ENCODE measurements at places on chromosomes 4 and X.

- no peak for DNase-seq
Observed at GRCh38 chr4:127239902-127240763, 392.6 kb upstream of the INTU start.

DNA sequence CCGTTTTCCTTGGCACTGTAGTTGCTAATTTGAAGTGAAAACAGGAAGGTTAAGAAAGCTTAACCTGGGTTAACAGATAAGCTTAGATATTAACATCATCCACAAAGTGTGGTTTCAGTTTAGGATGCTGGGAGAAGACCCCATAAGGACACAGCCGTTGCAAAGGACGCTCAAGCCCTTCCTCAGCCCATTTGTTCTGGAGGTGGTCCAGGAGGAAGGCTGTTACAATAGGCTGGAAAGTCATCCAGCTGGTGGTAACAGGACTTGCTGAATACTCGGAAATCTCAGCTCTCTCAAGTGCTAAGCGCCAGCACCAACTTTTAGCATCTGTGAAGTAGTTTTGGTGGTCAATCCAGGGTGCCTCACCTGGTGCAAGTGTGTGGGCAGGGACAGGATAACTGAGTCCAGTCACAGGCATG is 14.2 kb downstream of the CHST7 start:
- DNase-seq: no peak

- no peak for DNase-seq
Observed at GRCh38 chr4:10697086-10697485, 12.5 kb upstream of the CLNK start.

GRCh38 chr4:101370663-101371210 is 23.4 kb upstream of the PPP3CA start:
- DNase-seq: no peak

DNA sequence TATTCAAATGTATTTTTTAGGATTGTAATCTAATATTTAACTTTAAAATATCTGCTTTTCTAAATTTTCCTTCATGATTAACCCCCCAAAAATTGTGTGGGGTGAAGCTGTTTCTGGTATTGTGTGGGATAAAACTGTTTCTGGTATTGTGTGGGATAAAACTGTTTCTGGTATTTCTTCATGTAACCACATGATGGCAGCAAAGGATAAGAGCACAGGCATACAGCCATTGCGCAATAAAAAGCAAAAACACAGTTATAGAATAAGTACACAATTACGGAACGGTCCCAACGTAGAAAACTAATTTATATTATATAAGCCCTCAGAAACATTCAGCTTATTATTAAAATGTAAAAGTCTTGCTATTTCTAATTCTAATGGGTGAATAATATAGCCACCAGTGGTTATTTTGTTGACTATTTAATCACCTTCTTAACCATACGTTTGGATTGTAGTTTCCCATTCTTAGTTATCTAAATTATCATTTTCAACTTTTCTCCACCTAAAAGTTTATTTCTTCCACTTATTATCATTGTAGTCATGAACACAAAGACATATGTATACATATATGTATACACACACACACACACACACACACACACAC is 333.9 kb upstream of the FSTL5 start:
- DNase-seq: peak; percentile 59

GRCh38 chr4:7797330-7797729 is 142.3 kb downstream of the AFAP1 start:
- DNase-seq: no peak
